GM13977 (cell line): ENCODE measurements at places on chromosomes 7 and 10.

GRCh38 chr7:123533553-123533917 lies 860 bp downstream of the IQUB start:
- no peak for DNase-seq

DNA sequence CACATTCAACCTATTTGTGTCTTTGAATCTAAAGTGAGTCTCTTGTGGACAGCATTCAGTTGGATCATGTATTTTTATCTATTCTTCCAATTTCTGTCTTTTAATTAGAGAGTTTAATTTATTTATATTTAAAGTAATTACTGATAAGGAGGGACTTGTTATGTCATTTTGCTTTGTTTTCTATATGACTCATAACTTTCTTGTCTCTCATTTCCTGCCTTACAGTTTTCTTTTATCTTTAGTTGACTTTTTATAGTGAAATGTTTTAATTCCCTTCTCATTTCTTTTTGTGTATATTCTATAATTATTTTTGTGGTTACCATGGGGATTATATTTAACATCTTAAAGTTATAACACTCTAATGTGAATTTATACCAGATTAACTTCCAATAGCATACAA lies 7.3 kb upstream of the ZNF518A start:
- DNase-seq, result no peak

DNA sequence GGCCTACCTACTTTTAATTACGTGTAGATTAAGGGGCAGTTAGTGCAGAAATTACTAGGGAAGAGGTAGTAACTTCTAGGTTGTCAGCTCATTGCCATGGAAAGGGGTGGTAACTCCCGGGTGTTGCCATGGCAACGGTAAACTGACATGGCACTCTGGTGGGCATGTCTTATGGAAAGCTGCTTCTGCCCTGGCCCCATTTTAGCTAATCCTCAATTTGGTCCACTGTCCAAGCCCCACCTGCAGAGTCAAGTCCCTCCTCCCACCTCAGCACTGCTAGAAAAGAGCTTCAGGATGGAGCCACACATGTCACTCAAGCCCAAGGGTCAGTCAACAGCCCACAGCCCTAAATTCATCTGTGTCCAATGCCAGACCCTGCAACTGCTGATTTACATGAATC lies 7.5 kb upstream of the ZKSCAN1 start:
- DNase-seq, result no peak

DNA sequence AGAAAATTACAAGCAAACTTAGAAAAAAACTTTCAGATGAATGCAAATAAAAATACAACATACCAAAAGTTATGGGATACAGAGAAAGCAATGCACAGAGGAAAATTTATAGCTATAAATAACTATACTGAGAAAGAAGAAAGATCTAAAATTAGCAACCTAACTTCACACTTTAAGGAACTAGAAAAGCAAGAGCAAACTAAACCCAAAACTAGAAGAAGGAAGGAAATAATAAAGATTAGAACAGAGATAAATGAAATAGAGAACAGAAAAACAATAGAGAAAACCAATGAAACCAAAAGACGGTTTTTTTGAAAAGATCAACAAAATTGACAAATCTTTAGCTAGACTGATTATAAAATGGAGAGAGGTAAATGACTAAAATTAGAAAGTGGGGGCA lies 9.6 kb upstream of the STRA8 start:
- DNase-seq, result no peak

- no peak for DNase-seq
Observed at GRCh38 chr10:62638062-62638477, 166.4 kb upstream of the ADO start.

GRCh38 chr10:7421526-7421925 lies 10.7 kb upstream of the SFMBT2 start:
- no peak for DNase-seq

GRCh38 chr7:151735851-151736402 lies 141.0 kb downstream of the PRKAG2 start:
- no peak for DNase-seq

DNA sequence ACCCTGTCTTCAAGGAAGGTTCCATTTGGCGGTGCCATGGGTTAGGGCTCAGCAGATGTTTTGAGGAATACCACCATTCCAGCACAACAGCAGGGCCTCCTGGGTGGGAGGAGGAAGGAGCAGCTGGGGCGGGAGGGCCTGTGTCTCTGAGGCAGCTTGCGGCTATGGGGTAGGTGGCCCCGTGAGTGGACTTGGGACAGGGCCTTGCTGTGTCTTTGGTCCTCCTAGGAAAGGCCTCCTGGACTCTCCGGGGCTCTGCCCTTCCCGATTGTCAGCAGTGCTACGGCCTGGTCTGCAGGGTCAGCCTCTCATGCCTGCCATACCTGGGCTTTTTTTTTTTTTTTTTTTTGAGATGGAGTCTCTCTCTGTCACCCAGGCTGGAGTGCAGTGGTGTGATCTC lies 96.7 kb downstream of the PAXIP1 start:
- DNase-seq, result no peak

- no peak for DNase-seq
Observed at GRCh38 chr10:86666538-86666937, 1.8 kb upstream of the LDB3 start.

GRCh38 chr10:37314862-37315261 lies 189.5 kb downstream of the ANKRD30A start:
- DNase-seq, result no peak

DNA sequence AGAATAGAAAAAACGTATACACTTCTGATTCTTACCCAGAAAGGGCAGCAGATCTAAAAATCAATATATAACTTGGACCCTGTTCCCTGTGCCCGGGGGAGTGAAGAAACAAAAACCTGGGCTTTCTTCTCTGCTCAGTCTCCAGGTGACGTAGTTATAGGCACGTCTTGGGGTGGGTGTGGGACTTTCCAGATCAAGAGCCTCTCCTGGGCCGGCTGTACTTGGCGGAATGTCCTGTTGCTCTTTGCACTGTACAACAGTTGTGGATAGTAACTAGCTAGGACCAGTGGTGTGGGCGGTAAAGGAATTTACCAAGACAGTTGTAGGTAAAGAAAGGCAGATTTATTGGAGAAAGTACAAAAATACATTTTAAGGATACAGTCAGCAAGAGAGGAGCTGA lies 40.4 kb upstream of the STEAP4 start:
- DNase-seq, result no peak

GRCh38 chr7:67743501-67743900 lies 746.9 kb downstream of the TYW1 start:
- DNase-seq, result no peak

DNA sequence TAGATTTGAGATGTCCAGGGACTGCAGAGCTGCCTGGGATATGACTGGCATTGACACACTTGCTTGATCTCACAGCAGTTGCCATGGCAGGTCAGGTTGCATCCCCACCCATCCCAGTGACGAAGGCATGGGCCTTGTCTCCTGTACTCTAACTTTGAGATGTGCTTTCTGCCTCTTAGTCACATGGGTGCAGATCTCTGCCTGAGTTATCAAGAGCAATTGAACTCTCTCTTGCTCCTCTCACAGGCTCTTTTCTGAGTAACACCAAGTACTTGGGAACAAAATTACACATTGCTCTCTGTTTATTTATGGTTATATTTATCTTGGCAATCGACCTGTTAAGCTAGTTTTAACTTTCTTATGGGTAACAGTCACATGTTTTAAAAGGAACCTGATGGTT lies 237.3 kb downstream of the NSUN6 start:
- DNase-seq, result no peak

- DNase-seq, result no peak
Observed at GRCh38 chr7:39299695-39300094, 266.5 kb upstream of the YAE1 start.

- no peak for DNase-seq
Observed at GRCh38 chr7:85498031-85498430, 311.2 kb upstream of the SEMA3D start.

DNA sequence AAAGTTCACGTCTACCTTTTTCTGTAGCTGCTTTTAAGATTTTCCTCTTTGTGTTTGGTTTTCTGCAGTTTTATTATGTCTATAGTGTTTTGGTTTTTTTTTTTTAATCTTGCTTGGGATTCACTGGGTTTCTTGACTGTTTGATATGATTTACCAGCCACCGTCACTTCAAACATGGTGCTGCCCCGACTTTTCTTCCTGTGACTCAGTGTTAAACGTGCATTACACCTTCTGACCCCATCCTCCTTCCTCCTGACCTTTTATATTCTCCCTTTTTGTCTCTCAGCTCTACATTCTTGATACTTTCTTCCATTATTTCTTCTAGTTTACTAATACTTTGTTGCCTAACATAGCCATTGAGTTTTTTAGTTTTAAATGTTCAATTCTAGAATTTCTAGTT lies 61.5 kb downstream of the GNA12 start:
- DNase-seq, result no peak

DNA sequence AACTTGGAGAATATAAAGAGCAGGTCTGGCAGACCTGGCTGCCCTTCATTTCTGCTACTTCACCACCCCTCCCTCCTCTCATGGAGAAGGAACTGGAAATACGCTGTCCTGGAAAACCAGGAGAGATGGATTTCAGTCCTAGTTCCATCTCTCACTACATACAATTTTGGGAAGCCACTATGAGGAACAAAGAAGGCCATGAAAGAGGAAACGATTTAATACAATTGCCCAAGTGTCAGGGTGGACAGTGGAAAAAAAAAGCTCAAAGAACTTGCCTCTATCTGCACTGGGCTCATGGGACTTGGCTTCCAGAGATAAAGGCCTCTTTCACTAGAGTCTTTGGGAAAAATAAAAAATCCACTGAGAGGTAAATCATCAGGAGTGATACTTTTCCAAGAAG lies 561.7 kb downstream of the KCNMA1 start:
- DNase-seq, result no peak

DNA sequence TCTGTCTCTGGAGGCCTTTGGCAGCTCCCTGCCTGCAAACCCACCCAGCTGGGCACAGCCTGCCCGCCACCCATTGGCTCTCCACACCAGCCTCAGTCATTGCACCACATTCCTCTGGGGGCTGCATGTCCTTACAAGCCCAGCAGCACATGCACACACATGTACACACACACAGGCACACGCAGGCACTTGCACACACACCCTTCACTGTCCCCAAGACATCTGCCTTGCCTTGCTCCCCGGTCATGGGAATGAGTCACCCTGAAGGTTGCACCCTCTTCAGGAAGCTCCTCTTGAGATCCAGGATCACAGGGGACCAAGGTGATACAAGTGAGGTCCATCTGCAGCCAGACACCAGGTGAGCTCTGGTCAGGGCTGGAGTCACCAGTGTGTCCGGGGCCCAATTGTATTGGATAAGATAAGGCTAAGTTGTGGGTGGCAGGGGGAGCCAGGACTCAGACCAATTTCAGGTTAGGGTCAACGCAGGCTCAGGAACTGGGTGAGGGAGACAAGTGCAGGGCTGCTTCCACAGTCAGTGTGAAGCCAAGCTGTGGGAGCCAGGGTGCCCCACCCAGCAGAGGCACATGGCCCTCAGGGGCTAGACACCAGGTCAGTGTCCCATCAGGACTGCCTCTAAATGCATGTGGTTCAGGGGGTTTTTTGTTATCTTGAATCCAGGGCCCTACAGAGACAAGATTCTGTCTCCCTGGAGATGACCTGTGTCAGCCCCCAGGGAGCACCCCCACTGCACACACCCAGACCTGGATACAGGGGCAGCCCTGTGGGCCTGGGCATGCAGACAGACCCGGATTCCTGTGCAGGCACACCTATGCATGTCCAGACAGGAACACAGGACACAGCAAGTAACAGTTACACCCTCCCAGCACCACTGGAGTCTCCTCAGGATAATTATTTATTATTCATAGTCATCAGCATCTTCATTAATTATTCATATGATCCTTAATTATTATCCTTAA lies 33.8 kb downstream of the KCNH2 start:
- no peak for DNase-seq

DNA sequence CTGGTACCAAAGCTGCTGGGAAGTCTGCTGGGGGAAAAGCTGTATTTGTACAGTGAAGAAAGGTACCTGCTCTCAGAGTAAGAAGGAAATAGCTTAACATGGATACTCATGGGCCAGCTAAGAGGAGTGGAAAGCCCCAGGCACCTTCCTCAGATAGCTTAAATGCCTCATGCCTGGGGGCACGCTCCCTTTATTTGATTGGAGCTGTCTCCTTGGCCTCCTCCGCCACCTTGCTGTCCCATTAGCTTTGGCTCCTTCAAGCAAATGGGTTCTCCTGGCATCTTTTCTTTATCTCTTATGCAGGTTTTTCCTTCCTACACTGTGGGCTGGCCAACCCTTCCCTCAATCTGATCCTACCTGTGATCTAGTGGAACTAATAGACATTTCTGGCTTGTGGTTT lies 318.5 kb downstream of the SH2D4B start:
- DNase-seq, result no peak

GRCh38 chr10:3848005-3848774 lies 63.2 kb upstream of the KLF6 start:
- DNase-seq, result no peak

GRCh38 chr10:89162596-89162995 lies 44.5 kb downstream of the CH25H start:
- DNase-seq, result no peak

- DNase-seq, result no peak
Observed at GRCh38 chr10:106384496-106384895, 780.0 kb downstream of the SORCS1 start.

GRCh38 chr7:134714470-134715205 lies 64.8 kb upstream of the CALD1 start:
- no peak for DNase-seq

DNA sequence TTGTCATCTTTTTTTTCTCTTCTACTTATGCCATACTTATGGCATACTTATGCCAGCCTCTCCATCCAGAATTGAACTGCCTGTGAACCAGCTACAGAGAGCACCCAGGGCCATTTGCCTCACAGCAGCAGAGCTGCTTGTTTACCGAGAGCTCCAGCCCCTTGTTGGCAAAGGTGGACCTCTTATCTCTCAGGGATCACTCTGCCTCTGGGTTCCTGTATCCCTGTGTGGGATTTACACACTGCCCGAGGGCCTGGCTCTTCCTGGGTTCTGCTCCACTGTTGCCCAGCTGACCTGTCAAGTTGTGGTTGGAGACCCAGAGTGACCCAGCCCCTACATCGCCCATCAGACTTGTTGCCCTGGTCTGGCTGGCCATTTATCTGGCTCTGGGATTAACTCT lies 22.3 kb downstream of the MRPS33 start:
- DNase-seq, result no peak

DNA sequence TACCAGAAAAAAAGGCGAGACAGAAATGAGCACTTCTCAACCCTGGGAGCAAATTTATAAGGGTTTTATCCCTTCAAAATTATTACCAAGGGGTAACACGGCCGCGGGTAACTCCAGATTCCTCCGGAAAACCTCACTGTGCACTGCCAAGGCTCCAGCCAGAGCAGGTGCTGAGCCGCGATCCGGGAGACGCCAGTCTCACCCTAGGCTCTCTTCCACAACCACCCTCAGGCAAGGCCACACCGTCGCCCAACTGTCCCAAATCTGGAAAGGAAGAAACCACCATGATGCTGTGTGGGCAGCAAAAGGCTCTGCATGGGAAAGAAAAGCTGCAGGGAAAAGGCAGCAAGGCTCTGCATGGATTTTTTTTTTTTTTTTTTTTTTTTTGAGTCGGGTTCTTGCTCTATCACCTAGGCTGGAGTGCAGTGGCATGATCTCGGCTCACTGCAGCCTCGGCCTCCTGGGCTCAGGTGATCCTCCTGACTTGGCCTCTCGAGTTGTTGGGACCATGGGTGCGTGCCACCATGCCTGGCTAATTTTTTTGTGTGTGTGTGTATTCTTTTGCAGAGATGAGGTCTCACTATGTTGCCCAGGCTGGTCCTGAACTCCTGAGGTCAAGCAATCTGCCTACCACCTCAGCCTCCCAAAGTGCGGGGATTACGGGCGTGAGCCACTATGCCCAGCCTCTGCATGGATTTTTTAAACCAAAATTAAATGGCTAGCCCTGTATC lies 39.0 kb downstream of the MAD1L1 start:
- DNase-seq, result no peak
